Effector CD4-positive, alpha-beta T cell (primary cell): ENCODE measurements at places on chromosomes 7 and 10.

DNA sequence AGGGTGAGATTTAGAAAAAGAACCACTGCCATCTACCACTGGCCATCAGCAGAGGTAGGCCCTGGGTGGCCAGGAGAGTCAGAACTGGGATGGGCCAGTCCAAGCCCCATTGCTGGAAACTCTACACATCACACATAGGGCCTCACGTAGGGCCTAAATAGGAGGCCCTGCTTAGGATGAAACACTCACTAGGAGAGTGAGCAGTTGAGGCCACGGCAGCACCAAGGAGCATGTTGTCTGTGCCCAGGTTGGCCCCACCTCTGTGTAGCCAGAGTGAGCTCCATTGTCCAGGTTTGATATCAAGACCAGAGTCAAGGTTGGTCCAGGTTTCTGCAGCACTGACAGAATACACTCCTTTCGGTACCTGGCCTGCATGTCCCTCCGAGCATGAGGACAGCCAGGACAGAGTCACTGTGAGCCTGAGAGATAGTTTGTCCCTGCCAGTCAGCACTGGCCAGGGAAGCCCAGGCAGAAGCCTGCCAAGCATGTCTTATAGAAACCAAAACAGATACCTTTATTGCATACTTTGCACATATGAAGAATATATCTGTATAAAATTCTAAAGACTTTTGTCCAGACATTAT, 77.9 kb upstream of the CAMK2B start:
- DNase-seq = no peak

DNA sequence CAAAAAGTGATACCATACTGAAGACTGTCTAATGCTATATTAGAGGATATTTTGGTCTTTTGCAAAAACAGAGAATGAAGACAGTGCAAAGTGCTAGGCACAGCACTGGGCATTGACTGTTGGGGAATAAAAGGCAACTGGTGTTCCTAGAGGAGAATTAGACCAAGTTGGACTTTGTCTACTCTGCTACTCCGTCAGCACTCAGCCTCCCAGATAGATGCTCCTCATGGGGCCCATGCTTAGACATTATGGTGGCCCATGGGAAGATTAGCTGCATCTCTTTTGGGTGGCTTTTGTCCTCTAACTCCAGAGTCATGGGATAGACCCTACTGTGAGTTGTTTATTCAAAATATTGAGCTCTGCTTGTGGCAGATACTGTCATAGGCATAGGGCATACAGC, 113.5 kb downstream of the RBM20 start:
- DNase-seq = no peak

DNA sequence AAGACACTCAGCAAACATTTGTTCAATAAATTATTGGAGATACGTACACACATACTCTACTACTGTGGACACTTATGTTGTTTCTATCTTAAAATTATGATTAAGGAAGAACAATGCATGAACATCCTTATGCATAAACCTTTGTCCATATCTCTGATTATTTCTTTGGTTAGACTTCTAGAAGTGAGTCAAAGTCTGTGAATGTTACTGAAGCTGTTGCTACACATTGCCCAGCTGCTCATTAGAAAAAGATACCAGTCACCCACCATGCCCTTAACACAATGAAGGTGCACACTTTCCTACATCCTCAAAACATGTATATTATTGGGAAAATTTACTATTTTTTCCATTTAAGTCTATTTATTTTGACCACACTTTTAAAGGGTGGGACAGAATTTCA, 1.4 kb upstream of the CLRN3 start:
- no peak for DNase-seq

GRCh38 chr7:80622541-80622940, 15.9 kb upstream of the CD36 start:
- no peak for DNase-seq

DNA sequence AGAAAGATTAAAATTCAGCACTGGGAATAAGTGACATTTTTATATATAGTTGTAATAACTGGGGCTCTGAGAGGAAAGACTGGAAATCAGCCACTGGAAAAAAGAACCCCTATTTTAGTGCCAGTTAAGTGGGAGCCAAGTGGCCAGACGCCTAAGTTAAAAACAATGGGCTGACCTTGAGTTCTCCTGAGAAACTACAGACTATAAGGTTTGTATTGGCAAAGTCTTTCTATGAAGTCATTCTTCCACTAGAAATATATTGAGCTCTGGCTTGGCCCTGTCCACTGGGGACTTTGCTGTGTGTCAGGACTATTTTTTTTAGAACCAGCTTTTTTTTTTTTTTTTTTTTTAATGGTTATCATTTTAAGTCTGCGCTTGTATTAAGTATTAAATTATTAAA, 210.6 kb upstream of the FZD8 start:
- DNase-seq = no peak

GRCh38 chr7:33882040-33882837, 23.1 kb upstream of the BMPER start:
- no peak for DNase-seq

DNA sequence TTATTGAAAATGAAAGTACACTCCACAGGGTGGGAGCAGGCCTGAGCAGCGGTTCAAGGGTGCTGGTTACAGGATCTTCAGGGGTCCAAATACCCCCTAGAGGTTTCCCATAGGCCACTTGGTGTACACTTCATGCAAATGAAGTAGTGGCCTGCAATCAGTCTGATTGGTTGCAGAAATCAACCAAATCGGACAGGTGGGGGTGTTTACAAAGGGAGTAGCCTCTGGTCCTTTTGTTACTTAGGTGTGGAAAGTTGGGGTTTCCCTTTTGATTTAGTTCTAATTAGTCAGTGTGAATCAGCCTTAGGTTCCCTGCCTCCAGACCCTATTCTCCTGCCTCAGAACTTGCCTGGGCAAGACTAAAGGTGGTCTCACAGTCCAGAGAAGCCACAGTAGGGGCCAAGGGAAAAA, 49.6 kb downstream of the SYPL1 start:
- no peak for DNase-seq

- DNase-seq = no peak
Measured at GRCh38 chr7:15862781-15863165, 176.3 kb upstream of the MEOX2 start.

DNA sequence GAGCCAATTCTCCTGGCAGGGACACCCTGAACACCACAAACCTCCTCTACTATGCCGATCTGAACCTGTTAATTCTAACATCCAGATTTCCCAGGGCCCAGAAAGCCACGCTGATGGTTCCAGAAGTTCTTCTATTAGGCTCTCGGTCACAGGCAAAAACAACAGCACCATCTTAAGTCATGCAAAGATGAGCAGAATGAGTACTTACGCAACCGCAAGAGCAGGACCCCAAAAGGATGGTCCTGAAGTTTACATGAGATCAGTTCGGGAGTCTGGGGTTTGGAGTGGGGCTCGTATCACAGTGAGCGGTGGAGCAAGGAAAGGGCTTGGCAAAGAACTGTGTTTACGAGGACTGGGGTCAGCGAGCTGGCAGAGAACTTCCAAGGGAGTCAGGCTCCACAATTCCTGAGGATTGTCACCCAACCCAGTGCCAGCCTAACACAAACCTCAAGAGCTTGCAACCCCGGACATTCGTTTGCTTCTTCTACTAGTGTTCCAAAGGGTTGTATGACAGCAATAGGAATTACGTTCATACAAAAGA, 532.6 kb downstream of the TNS3 start:
- no peak for DNase-seq

DNA sequence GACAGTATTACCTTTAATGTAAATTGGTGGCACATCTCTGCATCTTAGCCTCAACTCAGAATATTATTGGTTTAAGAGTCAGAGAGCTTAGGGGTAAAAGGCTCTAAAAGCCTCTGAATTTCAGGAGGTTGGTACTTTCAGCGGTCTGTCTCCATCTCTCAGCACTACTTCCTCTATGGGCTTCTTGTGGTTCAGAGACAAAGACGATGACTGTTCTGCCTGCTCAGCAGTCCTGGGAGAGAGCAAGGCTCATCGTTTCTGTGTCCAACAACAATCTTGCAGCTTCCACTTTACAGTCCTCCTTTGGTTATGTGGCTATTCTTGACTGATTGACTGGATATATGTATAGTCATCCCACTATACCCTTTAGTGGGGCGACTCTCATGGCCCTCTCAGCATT, 394.7 kb downstream of the AUTS2 start:
- no peak for DNase-seq

DNA sequence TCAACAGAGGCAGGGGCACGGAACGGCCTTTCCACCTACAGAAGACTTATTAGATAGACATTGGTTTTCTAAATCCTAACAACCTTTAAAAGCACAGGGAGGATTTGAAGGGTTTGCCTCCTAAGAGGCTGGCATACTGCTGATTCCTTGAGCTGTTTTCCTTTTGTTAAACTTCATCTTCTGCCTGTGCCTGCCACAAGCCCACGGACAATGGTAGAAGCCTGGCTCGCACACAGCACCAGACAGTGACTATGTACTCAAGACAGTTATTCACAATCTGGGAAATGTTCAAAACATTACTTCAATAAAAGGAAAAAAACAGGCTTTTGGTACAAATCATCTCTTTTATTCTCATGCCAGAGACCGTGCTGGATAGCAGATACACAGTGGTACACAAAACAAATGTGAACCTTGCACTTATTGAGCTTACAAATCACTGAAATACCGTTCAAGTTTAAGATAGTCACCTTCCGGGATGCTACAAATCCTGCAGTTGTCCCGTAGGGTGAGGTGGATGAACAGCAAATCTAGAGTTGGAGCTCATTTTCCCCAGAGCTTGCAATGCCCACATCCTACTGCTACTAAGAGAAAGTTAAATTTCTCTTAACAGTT, 63.9 kb downstream of the VPS41 start:
- DNase-seq = no peak

DNA sequence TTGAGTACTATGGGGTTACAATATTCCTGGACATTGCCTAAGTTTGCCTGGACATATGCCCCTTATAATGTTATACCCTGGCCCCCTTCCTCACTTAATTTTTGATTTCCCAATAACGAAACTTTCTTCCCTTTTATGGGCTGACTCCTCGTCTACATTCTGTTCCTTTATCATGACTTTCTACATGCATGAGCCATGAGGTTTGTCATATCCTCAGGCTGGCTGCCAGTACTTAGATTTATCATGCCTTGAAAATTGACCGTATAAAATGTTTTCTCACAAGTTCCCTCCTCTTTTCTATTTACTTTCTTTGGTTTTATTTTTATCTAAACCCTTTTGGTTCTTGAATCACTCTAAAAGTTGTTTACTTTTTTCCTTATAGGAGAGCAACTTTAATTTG, 4.7 kb downstream of the DNAH11 start:
- DNase-seq = no peak

DNA sequence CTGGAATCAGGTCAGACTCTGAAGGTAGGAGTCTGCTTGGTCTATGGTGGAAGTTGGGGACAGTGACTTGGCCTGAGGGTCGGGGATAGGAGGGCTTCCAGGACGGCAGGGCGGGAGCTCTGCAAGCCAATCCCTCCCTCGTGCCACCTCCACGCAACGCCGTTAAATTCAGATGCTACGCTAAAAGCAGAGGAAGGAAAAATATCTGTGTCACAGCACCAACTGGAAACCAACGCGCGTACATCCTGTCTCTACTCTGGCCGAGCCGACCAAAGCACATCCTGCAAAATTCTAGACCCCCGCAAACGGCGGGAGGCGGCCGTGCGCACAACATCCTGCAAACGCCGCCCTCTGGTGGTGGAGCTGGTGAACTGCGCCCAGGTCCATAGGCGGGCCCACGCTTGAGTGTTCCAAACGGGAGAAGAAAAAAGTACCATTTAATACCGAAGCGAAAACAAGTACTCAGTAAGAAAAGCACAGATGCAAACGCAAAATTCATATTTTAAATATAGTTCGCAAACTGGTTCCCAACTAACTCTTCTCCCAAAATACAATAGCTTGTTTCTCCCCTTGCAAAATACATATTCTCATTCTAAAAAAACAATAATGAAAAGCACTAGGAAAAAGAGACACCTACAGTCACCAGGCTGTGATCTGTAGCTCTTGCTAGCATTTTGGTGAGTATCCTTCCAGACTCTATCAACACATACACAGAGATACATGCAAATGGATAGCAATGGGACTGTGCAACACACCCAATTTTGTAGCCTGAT, 45.7 kb upstream of the HSPA12A start:
- peak; percentile 59 for DNase-seq

DNA sequence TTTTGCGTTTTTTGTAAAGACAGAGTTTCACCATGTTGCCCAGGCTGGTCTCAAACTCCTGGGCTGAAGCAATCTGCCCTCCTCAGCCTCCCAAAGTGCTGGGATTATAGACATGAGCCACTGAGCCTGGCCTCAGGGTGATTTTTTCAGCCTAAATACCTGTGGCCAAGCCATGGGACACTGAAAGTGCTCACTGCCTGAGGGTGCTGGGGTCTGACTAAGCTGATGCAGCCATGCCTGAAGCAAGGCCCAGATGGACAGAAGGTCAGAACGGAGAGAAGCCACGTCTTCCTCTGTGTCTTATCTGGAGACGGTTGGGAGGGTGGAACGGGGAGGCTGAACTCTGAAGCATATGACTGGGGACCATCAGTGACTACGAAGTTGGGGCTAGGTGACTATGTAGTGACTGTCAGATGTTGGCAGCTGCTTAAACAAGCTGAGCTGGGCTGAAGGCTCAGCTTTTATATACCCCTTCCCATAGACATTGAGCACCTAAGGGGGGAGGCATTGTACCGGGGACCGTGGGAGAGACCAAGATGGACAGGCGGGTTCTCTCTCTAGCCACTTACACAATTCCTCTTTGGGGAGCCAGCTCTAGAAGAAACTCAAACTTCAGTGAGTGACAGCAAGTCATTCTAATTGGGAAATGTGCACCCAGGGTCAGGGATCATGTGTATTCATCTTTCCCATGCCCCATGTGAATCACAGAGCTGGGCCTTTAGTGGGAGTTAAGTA, 73.3 kb upstream of the HABP2 start:
- DNase-seq = no peak

DNA sequence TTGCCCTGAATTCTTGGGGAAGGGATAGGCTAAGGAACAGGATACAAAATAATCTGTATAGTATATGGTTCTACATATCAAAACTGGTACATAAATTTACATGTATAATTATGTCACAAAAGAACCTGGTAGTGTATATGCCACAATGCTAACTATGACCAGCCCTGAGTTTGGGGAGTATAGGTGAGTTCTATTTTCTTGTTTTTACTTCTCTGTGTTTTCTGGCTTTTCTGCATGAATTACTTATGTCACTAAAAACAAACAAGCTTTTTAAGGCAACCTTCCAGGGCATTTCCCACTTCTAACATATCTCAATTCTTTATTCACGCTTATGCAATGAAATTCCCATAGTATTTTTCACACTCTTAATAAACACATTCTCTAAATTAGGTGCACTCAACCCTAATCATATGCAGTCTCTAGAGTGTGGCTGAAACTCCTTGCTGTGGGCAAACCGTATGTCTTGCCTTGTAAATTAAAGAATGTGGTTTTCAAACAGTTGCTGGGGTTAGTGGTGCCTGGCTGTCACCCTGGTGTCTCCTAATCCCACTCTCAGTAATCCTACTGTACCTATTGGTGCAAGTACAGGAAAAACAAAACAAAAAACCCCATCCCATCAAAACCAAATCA, 14.0 kb upstream of the INSIG1 start:
- no peak for DNase-seq
